Cerebellum (tissue), 4 donors: ENCODE measurements at places on chromosomes 6 and 20. TPM values are rescaled to one million over a fixed set of nuclear protein-coding genes. Genes with fewer than 3 reads are reported as not detected.

DNA sequence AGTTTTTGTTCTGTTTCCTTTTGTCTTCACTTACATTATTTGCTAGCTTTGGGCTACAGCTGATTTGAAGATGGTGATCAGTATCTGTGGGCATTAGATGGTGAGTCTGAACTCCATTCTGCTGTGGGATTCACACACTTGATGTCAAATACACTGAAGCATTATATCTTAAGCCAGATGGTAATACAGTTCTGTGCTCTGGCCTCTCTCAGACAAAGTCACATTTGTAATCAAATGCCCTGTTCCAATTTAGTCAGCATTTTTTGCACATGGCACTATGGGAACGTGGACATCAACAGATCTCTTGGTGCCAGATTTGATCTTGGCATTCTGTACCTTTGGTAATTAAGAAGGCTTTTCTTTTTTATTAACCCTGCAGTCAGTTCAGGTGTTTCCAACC is 56.0 kb downstream of the SASH1 start:
- DNase-seq, result no peak

- no peak for DNase-seq
Measured at GRCh38 chr6:76701610-76702009, 629.1 kb upstream of the IMPG1 start.

- no peak for DNase-seq
Measured at GRCh38 chr20:33992145-33992922, 1.4 kb upstream of the RALY start.

DNA sequence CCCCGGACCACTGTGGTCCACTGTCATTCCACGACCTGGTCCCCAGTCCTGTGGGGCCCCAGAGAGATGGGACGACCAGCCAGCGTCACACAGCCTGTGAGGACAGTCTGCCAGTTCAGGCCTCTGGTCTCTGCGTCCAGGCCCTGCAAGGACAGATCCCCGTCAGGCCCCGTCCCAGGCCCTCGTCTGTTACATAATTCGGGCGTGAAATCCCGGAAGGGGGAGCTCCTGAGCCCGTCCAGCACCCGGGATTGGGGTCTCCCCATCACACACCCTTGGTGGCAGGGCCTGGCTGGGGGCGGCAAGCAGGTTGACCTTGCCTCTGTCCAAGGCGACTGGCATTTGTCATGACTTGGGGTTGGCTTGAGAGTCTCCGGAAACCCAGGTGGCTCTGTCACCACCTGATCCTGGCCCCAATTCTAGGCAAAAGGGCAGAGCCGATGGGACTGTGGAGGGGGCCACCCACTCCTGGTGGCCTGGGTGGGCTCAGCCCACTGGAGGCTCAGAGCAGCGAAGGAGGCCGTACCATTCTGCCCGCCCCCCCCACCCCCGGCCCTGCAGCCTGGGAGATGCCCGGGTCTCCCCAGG is 73.8 kb upstream of the GATA5 start:
- DNase-seq, result no peak

GRCh38 chr20:58308680-58309527 is 611 bp upstream of the RAB22A start:
- DNase-seq, result peak; percentile 75

The BTN1A1 gene
- total RNA-seq, result not detected

- no peak for DNase-seq
Measured at GRCh38 chr20:49835031-49835430, 22.4 kb downstream of the SLC9A8 start.

The ZBP1 gene
- total RNA-seq, result 0.09 TPM

DNA sequence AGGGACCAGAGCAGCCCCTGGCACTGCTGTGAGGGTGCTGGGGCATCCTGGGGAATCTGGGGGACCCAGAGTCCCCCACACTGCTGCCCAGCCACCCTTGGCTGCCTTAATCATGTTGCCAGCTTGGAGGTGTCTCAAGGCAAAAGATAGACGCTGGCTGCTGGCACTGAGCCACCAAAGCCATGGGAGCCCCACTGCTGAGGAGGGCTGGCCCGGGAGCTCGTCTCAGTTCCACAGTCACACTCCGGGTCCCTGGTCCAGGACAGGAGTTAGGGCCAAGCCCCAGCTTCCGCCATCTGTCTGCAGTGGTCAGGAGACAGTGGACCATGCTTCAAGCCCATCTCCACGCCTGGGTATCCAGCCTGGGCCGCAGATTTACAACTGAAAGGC is 41.0 kb upstream of the HMGA1 start:
- peak; percentile 15 for DNase-seq

DNA sequence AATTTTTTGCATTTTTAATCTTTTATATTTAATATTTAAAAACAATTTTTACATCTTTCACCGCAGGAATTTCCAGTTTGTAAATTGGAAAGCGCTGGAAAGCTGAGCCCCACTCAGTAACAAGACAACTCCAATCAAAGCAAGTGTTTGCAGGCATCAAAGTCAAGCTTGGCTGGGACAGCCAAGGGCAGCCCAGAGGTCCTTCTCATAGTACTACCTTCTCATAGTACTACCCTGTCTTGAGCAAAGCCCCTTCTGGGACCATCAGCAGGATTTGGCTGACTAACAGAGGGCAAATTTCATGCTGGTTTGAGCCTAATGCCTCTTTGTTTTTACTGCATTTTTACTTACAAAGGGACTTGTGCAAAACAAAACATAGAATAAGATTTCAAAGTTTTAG is 228.3 kb downstream of the SIM1 start:
- no peak for DNase-seq

GRCh38 chr6:163263196-163263595 is 151.3 kb upstream of the QKI start:
- no peak for DNase-seq

- DNase-seq, result peak; percentile 80
Measured at GRCh38 chr6:134178161-134179044, 126.0 kb upstream of the SLC2A12 start.

GRCh38 chr20:46307139-46307998 is 929 bp downstream of the CDH22 start:
- peak; percentile 91 for DNase-seq

GRCh38 chr6:83062225-83062624 is 3.4 kb downstream of the UBE3D start:
- DNase-seq, result no peak

DNA sequence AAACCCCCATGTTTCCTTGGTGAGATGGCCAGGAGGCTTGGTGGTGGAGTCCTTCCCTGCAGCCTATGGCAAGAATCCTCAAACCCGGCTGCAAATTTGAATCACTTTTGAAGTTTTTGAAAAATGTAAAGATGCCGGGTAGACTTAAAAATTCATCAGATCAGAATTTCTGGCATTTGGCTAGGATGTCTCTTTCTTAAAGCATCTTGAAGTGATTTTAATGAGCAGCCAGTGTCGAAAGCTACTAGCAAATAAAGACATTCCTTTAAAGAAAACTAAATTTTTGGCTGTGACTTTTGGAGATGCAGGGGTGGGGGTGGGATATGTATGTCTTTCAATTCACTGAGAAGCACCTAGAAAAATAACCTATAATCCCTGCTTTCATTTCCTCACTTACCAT is 25.6 kb upstream of the NOX3 start:
- DNase-seq, result no peak

The FAM83B gene
- total RNA-seq, result 0.64 TPM

GRCh38 chr6:144659202-144660182 is 374.4 kb downstream of the UTRN start:
- no peak for DNase-seq

- DNase-seq, result no peak
Measured at GRCh38 chr6:160831739-160832138, 129.7 kb downstream of the PLG start.

- no peak for DNase-seq
Measured at GRCh38 chr6:17640477-17640917, 40.4 kb downstream of the FAM8A1 start.

The PGC gene
- total RNA-seq, result 0.36 TPM
